Stimulated activated CD4-positive, alpha-beta T cell treated with anti-CD3 and anti-CD28 coated beads, Interleukin-15, amount 100 ng/mL, for 1 hour (primary cell): ENCODE measurements at places on chromosomes 7 and 10.

- no peak for DNase-seq
Measured at GRCh38 chr7:55188590-55189138, 169.8 kb downstream of the EGFR start.

GRCh38 chr7:144087230-144087629, 1.2 kb downstream of the OR2A12 start:
- no peak for DNase-seq

- DNase-seq: no peak
Measured at GRCh38 chr7:99124236-99124635, 19.7 kb downstream of the SMURF1 start.

DNA sequence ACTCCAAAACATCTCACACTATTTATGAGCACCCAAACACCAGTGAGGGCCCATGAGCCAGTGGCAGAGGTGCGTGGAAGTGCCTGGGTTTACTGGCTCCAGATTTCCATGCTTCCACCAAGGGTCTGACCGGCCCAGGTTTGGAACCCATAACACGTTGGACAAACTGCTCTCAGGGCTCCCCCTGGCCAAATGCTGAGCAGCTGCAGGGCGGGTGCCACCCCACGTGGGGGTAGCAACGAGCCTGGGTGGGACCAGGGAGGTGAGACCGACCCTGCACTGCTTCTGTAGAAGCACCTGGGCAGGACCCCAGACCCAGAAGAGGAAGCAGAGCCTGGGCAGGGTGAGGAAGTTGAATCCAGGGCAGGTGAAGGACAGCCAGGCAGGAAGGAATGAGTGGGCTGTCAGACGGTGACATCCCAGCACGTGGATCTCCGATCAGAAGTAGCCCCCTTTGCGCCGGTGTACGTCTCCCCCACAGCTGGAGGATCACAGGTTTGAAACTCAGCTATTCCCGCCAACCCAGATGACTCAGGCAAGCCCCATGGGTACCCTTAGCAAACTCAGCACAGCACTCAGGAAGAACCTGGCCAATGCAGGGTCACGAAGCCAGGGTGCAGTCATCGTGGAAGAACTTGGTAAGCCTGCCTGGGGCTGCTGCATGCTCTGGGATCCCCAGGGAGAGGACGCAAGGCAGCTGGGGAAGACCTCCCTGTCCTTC, 100.4 kb upstream of the DDC start:
- DNase-seq: no peak

- no peak for DNase-seq
Measured at GRCh38 chr10:48632166-48632565, 27.3 kb upstream of the ARHGAP22 start.

DNA sequence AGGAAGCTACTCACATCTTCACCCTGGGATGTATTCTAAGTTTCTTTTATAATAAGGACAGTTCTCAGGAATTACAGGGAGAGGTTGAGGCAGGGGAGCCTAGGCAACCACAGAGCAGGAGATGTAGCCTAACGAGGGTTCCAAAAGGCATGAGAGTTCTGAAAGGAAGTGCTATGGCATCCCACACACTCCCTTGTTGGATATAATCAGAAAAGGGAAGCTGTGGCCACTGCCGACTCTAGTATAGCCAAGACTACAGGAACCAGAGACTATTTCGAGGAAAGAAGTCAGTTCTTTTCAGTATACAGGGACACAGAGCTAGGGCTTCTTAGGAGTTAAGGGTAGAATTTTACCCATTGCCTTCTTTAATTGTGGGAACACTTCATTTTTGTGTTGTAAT, 11.0 kb downstream of the PRR15 start:
- DNase-seq: no peak

GRCh38 chr7:99786726-99787335, 2.8 kb upstream of the CYP3A4 start:
- no peak for DNase-seq

- peak; percentile 13 for DNase-seq
Measured at GRCh38 chr10:71974489-71975021, 10.4 kb downstream of the CHST3 start.

- no peak for DNase-seq
Measured at GRCh38 chr7:110754649-110755048, 336.3 kb upstream of the LRRN3 start.

- no peak for DNase-seq
Measured at GRCh38 chr7:114854369-114854768, 67.5 kb upstream of the MDFIC start.

GRCh38 chr7:157329447-157329846, 7.4 kb upstream of the DNAJB6 start:
- DNase-seq: no peak

GRCh38 chr10:44195112-44196007, 189.5 kb downstream of the CXCL12 start:
- DNase-seq: no peak

GRCh38 chr10:100163704-100164621, 21.9 kb downstream of the ERLIN1 start:
- no peak for DNase-seq

DNA sequence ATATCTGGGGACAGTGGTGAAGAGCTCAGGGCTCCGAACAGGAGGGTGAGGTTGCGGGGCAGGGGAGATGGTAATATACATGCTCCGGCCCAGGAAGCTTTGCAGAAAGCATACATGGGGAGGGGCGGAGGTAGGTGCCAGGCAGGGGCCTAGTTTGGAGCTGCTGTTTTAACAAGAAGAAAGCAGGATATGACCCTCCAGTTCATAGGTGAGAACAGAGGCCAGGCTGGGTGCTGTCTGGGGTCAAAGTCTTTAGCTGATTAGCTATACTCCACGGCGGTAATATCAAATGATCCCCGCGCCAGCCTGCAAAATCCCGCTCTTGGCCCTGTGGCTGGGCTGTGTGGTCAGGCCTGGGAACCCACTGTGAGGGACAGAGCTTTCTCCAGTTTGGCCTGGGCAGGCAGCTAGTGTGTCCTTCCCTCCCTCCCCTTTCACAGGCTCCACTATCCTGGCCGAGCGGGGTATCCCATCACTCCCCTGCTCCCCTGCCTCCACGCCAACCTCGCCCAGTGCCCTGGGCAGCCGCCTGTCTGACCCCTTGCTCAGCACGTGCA, 95.6 kb downstream of the NEURL1 start:
- DNase-seq: no peak

- no peak for DNase-seq
Measured at GRCh38 chr10:120586471-120586872, 129.4 kb downstream of the PLPP4 start.

DNA sequence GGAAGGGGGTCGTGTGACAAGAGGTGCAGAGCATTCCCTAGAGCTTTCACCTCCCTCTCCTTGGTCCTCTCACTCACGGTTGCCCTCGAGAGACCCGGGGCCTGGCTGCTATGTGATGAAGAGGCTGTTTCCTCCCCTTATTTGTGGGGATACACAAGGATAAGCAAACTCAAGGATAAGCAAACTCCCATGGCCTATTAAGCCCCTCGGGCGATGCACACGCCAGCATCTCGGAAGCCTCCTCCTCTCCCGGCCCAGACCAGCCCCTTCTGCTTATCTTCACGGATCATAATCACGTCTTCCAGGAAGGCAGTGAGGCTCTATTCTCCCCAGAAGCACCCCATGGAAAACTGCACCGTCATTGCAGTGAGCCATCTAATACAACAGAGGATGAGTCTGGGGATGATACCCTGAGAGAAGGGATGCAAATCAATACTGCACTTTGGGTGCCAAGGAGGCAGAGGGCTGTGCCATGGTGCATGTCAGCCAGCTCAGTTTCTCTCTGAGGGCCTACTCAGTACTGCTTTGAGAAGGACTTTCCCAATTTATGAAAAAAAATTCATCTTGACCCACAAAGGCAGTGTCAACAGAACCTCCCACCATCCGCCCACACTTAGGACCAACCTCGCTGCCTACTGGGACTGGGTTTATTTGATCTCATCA, 22.2 kb downstream of the TMEM273 start:
- DNase-seq: no peak

DNA sequence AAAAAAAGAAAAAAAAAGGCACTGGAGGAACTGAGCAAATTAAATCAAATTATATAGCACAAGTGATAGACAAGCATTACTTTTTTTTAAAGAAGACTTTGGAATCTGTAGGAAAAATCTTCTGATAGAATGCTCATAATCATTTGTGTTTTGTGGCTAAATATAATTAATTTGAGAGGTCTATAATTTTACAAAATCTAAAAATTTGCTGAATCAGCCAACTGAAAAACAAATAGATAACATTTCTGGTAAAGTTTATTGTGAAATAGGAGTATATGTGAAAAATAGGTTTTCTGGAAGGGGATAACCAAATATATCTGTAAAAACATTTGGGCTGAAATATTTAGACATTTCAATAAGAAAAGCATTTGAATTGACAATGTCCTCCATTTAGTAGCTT, 844.9 kb upstream of the COBL start:
- no peak for DNase-seq

GRCh38 chr7:70489813-70490212, 642.1 kb upstream of the GALNT17 start:
- no peak for DNase-seq

- no peak for DNase-seq
Measured at GRCh38 chr7:92058040-92058439, 76.2 kb downstream of the CYP51A1 start.

DNA sequence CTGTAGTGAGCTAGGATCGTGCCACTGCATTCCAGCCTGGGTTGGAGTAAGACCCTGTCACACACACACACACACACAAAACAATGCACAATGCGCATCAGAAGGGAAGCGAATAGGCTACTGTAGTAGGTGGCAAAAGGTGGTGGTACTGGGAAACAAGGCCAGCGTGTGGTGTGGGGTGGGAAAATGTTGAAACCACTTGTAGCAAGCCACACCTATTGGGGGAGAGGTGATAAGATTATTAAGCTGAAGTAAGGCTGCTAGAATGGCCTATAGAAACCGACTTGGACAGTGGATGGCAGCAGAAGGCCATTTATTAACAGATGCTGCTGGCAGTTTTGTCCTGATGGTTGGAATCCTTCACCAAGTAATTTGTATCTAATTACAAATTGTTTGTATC, 7.2 kb upstream of the CHCHD1 start:
- DNase-seq: no peak

DNA sequence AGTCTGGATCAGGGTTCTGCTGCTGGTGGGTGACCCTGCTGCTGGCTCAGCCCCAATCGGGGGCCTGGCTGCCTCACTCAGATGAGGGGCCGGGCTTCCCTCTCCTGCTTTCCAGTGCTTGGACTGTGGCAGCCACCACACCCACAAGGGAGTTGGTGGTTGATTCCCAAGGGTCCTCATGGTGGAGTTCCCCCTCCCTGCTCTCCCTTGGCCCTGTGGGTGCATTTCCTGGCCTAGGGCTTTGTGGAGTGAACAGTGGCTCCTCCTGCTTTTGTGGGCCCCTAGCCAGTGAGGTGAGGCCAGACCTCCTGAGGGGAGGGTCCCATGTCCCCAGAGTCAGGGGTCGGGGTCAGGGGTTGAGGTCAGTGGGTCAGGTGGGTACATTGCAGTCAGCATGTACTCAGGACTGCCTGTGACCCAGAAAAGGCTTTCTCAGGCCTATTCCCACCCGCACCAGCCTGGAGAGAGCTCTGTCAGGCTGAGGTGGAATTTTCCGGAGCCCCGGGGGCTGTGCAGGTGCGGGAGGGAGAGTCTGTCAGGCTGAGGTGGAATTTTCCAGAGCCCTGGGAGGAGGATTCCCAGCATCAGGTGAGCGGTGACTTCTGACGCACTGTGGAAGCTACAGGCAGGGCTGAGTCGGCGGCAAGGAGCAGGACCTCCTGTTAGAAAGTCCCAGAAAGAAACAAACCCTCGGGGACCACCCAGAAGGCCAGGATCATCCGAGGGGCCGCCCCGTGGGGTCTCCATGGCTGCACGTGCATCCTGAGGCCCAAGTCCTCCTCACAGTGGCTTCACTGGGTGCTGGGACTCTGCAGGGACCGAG, 94.4 kb upstream of the INSIG1 start:
- no peak for DNase-seq

DNA sequence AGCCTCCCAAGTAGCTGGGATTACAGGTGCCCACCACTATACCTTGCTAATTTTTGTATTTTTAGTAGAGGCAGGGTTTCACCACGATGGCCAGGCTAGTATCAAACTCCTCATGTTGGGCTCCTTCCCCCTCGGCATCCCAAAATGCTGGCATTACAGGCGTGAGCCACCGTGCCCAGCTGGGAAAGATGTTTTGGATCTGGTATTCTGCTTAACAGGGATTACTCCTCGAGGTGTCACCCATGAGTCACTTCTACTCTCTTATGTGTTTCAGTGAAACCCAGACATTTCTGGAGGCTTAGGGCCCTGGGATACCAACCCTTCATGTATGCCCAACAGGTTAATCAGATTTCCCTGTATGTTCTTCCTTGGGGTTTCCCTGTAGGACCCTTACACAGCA, 11.8 kb upstream of the OPN4 start:
- DNase-seq: no peak

DNA sequence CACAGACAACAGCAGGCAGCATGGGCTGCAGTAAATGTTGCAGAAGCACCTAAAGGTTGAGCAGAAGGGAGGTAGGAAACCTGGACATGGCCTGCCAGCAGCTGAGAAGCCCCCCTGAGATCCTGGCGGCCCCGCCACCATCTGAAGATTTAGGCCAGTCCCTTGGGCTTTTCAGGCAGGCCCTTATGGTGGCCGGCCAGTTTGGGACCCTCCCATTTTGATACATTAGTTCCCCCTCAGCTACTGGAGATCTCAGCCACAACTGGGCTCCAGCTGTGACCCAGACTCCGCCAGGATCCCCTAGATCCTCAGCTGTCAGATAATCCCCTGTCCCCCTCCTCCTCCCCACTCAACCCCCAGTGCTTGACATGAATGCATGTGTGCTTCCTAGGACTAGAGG, 34.4 kb downstream of the ZNF783 start:
- no peak for DNase-seq

- no peak for DNase-seq
Measured at GRCh38 chr10:20891338-20891714, 5.8 kb downstream of the NEBL start.

GRCh38 chr10:110852255-110852896, 19.4 kb upstream of the PDCD4 start:
- DNase-seq: no peak

- DNase-seq: no peak
Measured at GRCh38 chr10:96863922-96864543, 31.9 kb downstream of the LCOR start.

DNA sequence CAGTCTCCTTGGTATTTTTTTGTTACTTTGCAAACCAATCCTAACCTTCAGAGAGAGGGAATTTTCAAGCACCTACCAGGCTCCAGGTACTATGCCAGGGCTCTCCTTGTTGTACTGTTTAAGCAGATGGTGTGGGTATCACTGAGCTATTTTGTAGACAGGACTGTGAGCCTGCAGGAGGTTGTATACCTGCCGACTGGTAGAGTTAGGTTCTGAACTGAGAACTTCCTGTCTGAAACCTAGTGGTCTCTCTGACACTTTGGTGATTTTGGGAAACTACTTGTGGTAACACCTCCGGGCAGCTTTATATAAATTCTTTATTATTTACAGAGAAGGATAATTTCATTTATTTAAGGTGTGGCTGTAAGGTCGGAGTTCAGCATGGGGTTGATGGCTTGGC, 4.6 kb downstream of the ZNF853 start:
- DNase-seq: no peak
